ENCODE measurements at places on chromosomes 5 and 9.

GRCh38 chr5:59437176-59437575, 456.4 kb downstream of the PDE4D start:
- DNase-seq: no peak

DNA sequence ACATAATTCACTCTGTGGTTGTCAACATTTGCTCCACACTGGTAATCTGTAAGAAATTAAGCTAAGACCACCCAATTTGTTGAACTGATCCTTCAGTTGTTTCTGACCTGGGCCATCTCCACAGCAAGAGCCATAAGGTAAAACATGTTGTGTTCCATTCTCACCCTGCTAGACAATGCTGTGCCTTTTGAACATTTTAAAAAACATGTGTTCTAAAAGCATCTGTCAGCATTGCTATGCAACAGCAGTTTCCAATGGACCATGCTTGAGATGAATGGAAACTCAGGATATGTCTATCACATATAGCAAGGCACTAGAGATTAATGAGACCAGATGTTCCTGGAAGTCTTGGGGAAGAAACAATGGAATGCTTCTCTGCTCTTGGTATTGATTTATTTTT, 455.1 kb upstream of the RGMB start:
- no peak for DNase-seq

- no peak for DNase-seq
Measured at GRCh38 chr9:10079284-10079964, 533.4 kb downstream of the PTPRD start.

DNA sequence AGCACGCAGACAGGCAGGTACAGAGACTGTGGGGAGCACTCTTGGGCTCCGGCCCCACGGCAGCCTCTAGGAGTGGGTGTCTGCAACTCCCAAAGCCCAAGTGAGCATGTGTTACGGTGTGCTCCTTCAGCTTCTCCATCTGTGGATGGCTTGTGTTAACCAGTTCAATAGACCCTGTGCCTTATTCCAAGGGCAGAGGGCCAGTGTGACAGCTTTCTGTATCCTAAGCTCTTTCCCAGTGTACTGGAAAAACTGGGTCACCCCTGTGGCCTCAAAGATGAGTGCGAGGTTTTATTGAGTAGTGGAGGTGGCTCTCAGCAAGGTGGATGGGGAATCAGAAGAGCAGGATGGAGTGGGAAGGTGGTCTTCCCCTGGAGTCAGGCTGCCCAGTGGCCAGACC, 78.3 kb downstream of the ADAMTS16 start:
- no peak for DNase-seq

DNA sequence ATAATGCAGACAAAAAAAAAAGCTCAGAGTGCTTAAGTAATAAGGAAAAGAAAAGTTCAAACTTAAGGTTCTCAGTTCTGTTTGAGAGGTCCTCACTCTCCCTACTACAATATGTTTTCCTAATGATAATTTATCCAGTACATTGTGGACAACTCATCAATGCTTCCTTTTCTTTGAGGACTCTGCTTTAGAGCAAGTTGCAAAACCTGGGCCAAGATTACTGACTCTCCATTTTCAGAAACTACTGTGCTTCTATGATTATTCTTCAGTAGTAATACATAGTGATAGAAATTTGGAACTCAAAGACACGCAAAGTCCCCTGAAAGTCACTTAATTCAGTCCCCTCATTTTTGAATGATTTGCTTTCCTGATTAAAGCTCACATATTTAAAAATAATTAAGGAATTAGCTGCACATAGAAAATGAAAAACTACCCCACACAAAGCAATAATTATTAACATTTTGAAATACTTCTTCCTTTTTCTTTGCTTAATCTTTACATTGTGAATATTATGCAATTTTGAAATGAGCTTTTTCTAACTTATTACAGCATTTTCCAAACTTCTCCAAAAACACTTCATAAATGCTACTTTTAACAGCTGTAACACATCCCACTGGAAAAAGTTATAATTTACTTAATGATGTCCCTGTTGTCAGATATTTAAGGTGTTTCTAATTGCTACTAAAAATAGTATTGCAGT, 11.2 kb downstream of the CDKN2A start:
- no peak for DNase-seq

DNA sequence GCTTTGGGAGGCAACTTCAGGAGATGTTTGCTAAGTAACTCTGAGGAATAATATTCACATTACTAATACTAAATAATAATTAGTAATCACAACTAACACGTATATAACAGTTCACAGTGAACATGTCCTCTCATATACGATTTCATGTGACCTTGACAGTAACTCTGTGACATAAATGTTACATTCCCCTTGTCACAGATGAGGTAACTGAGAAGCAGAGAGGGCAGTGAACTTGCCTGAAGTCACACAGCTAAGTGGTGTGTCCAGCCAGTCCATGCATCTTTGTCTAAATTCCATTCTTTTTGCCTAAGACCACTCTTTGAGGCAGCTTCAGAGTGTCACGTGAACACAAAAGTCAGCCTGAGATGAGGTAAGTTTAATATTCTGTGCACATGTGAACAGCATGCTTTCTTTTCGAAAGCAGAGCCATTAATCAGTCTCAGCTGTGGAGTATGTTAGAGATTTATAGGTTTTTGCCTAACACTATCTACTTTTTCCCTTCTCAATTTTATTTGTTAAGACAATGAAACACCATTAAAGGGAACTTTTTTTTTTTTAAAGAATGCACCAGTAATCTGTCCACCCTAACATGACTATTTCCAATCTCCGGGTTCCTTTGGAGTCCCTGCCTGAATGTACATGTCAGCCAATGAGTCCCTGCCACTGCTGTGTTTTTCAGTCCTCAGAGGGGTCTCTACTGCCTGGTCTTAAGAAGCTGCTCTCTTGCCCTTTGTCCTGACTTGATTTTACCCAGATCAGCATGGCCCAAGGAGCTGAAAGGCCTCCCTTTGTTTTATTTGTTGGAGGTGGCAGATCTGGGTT, 43.5 kb downstream of the SH3PXD2B start:
- no peak for DNase-seq

GRCh38 chr9:99103054-99103895, 1.6 kb upstream of the TGFBR1 start:
- no peak for DNase-seq

DNA sequence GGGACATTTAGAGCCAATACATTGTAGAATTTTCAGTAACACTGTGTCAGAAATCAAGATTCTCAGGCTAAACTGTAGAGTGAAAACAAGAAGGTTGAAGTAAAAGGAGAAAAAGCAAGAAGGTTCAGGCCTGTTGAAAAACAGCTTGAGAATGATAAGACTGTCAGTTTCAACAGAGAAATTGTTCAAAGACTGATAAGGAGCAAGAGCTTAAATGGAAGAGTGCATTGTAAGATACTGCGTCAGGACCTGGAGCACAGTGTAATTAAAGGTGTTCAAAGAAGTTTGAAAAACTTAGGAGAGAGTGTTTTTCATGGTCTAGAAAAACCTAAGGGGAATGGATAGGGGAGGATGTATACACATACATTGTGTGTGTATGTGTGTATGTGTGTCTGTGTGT, 408.3 kb downstream of the KDM4C start:
- DNase-seq: no peak

GRCh38 chr5:3377176-3377575, 218.5 kb upstream of the IRX1 start:
- no peak for DNase-seq

DNA sequence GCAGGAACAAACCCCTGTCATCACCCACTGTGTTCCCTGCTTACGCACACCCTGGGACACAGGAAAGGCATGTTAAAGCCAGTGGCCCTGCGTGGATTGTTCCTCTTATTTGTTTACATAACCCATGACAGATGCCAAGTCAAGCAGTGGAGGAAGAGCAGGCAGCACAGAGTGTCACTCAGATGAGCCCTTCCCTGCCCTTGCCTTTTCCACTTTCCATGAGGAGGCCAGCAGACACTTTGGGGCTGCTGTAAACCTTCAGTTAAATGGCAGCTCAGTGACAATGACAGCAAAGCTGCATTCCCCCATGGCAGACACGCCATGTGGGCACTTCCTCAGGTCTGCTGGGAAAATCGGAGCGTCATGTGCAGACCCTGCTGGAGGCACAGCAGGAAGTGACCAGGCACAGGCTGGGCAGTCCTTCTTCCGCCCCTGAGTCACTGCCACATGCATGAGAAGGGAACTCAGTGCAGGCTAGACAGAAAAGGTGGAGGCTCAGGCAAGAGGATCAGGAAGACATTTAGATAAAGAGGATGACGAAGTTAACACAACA, 216.8 kb upstream of the PIK3R1 start:
- DNase-seq: peak; percentile 54

DNA sequence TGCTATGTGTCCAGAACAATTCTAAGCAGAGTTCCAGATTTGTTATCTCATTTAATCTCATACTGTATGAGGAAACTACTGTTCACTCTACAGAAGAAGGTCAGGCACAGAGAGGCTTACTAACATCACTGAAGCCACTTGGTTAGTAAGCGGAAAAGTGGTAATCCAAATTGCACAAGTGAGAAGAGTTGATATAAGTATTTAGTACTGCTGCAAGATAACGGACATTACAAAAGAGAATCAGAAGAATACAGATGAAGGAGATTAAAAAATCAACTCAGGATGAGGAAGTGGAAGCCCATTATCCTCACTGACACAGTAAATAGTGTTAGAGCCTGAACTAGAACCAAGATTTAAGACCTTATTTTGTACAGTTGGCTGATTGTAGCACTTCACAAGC, 22.3 kb upstream of the TLR4 start:
- DNase-seq: no peak

- DNase-seq: no peak
Measured at GRCh38 chr5:1855596-1855995, 27.1 kb downstream of the IRX4 start.

DNA sequence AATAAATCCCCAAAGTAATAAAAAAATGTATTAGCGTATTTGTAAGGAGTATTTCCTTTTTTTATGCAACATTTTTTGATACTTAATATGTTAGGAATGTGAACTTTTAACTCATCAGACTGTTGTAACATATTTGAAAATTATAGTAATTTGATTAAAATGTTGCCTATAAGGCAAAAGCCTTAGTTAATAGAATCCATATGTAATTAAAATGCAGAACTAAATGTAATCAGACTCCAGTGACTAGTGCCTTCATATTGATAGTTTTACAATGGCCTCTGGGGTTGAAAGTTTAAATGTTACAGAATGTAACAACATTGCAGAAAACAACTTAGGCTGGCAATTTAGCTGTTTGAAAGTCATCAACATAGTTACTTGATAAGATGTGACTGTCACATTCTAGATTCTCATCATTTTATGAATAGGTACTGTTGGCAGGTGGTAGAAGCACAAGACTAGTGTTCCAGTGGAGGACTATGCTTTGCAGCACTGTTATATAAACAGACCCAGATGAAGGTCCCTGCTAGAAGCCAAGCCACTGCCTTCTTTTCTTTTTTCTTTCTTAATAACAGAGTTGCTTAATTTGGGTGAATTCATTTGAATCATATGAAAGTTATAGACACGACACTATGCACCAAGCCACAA, 382.9 kb downstream of the CCDC171 start:
- DNase-seq: no peak

- DNase-seq: no peak
Measured at GRCh38 chr5:8767111-8767510, 778.8 kb downstream of the SEMA5A start.

GRCh38 chr5:178286226-178287090, 53.9 kb upstream of the PHYKPL start:
- DNase-seq: no peak

- no peak for DNase-seq
Measured at GRCh38 chr5:1834022-1834551, 32.9 kb downstream of the NDUFS6 start.

DNA sequence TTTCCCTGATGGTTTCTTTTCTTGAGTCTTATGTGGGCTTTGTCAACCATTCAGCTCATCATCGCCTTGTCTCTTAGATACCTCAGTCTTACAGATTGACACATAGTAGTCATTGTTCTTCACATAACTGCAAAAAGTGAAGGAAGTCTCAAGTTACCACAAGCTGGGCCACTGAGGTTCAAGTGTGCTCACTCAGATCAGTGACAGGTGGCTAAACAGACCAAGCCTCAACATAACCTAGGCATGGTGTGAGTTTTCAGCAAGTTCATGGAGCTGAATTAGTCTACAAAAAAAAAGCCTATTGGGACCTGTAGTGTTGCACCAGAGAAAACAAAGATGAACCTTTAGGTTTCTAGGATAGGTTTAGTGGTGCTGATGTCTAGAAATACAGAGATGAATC, 58.2 kb downstream of the RFK start:
- DNase-seq: no peak

DNA sequence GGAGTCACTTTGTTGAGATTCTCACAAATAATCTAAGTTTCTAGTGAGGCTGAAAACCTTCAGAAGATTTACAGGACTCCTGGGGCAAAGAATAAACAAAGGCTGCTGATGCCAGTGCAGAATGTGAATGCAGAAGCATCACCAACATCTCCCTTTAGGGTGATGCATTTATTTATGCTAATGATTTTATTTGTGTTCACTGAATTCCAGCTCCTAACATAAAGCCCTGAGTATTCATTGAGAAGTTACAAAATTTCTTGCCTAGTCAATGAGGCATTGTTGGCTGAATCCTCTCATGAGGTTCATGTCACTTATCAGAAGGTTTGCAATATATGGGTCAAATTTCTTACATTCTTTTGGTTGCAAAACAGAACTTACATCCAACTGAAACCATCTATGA, 70.0 kb downstream of the GRIN3A start:
- no peak for DNase-seq

DNA sequence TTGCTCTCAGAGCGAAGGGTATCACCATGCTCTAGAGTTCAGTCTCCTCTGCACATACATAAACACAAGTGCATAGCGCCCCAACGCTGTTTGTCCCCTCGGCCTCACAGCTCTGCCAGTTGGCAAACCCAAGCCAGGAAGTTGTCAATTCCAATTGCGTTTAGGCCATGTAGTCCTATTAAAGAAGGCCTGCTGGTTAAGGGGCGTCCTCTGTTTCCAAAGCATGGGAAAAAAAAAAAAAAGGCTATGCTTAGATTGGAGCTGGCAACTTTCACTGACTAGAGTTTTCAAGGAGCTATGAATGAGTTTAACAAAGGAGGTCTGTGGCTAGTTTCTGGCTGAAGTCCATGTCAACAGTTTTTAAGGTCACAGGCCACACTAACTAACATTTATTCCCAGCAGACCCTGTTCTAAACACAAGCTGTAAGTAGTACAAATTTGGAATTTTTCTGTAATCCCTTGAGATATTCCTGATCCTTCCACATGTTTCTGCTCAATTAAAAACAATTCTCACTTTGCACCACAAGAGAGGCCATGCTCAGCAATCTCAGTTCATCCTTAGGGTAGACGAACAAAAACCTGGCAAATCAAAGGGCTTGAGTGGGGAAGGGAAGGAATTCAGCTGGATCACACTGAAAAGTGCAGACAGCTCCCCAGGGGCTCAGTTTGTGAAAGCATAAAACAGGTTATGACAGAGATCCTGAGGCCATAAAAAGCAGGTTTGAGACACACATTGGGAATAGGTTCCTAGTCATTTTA, 187.7 kb downstream of the DENND1A start:
- no peak for DNase-seq

DNA sequence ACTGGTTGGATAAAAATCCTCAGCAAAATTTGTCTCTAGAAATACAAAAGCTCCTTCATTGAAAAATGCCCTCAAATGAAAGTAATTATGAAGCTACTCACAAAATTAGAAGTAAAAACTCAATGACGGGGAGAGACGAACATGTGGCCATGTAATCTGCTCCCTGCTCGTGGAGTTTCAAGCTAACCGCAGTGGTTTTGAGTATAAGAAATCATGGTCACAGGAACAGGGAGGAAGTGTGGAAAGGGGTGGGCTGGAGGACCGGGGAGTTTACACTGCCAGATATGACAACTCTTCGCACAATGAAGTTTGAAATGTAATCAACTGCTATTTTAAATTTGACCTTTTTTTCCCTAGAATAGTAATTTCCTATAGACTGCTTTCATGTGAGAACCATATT, 765.4 kb upstream of the DMAC1 start:
- DNase-seq: no peak

Data from T1000 (cell line).